ENCODE measurements at places on chromosomes 3 and 15.

DNA sequence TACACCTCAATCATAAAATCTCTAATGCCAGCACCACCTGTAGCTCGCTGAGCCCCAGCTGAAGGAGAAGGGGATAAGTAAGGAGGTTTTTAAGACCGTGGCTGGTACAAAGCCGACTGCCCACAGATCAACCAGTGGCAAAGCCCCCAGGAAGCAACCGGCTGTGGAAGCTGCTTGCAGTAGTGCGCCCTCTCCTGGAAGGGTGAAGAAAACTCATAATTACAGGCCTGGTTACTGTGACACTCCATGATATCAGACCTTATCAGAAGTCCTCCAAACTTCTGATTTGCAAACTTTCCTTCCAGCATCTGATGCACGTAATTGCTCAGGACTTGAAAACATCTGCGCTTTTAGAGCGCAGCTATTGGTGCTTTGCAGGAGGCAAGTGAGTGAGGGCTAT, 63.1 kb upstream of the MCTP2 start:
- no peak for DNase-seq

GRCh38 chr3:37129871-37130270, 44.5 kb downstream of the LRRFIP2 start:
- DNase-seq, result no peak

DNA sequence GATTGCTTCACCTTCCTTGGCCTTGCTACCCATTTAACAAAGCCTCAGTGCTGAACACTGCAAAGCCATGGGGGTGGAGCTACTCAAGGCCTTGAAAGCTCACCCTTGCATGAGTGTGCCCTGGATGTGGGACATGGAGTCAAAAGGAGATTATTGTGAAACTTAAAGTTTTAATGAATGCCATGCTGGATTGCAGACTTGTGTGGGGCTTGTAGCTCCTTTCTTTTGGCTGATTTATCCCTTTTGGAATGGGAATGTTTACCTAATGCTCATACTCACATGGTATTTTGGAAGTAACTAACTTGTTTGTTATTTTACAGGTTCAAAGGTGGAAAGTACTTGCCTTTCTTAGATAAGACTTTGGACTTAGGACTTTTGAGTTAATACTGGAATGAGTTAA, 538.5 kb upstream of the NECTIN3 start:
- DNase-seq, result no peak

DNA sequence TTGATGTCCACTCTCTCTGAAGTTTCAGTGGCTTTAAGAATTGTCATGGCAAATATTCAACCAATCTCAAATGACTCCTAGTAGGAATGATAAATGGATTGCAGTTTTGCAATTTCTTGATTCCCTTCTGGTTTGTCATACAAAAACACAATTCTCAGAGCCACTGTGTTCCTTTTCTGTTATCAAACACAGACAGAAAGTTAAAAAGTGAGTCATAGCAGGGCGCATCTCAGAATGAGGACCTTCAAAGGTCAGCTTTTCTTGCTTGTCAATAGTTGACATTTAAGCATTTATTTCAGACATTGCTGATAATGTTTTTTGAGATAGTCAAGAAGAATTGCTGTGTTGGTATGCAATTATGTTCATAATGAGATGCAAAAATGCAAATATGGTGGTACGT, 405.9 kb downstream of the NR2F2 start:
- DNase-seq, result no peak

DNA sequence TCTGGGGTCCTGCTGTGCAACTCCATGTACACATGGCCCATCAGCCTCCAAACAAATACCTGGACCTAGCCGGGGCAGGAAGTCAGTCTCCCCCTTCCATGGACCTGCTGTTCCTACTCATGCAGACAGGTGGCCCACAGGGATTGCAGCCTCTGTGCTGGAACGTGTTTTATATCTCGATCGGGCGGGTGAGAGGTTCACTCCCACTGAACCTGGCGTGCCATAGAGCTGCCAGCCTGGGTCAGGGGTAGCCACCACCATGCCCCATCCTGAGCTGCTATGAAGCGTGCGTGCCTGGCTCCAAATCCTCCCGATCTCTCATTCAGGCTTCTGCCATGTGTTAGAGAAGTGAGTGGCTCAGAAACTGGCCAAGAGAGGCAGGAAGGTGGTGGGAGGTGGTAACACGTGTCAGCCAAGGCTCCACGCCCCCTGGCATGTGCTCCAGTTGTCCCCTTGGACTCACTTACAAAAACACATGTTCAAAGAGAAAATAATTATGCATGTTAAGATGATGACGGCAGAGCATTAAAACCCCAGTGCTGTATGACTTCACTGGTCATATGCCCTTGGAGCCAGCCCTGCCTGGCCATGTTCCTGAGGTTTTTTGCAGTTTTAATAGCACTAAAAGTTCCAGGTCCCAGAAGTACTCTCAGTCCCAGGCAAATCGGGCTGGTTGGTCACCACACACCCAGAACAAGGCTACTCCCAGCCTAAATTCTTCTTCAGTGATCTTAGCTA, 30.6 kb downstream of the CTSH start:
- no peak for DNase-seq

DNA sequence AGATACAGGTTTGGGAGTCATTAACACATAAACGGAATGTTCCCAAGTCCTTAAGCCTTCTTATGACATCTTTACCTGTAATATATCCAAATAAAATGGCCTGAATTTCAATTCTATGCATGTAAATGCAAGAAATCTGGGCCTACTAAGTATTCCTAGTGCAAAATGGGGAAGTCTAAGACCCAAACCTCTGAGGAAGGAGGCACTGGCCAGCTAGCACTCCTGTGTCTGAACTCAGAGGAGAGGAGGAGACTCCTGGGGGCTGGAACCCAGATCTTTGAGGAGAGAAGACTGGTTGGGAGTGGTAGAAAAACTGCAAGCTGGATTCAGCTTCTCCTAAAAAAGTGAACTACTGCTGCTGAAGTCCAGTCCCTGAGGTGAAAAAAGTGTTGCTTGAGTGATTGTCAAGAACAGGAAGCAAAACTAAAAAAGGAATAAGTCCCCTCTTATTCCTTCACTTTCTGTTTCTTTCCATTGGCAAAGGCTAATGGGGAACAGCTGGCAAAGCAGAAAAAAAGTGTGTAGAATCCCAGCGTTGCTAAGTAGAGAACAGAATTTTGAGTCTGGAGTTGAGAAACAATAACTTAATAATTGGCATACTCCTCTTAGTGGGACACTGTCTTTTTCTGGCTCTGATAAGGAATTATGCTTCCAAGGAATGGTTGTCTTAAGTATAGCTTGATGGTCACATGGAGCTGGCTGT, 54.8 kb upstream of the ATP2C1 start:
- DNase-seq, result no peak

GRCh38 chr3:69292185-69292584, 93.7 kb downstream of the FRMD4B start:
- no peak for DNase-seq

DNA sequence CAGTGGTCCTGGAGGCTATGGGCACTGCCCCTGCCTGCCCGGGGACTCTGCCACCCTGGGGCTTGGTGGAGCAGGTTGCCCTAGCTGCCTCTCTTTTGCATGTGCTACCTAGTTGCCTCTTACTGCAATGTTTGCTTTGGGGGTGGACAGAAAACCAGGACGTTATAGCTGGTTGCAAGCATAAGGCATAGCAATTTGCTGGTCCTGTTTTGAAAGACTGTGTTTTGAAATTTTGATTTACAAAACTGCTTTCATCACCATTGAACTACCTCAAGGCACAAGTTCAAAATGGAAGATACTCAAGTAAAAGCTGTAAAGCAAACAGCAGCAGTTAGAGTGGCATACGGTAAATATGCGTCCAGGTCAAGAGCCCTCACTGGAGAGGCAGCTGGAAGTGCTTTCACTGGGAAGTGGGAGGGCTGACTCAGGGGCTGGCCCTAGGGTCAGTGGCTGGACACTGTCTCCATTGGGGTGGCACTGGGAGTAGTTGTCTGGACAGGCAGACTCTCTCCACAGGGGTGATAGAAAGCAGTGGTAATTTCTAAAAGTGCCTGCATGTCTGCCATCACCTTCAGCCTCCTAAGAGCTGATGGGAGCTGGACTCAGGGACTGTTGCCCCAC, 138.1 kb downstream of the CHDH start:
- DNase-seq, result no peak

DNA sequence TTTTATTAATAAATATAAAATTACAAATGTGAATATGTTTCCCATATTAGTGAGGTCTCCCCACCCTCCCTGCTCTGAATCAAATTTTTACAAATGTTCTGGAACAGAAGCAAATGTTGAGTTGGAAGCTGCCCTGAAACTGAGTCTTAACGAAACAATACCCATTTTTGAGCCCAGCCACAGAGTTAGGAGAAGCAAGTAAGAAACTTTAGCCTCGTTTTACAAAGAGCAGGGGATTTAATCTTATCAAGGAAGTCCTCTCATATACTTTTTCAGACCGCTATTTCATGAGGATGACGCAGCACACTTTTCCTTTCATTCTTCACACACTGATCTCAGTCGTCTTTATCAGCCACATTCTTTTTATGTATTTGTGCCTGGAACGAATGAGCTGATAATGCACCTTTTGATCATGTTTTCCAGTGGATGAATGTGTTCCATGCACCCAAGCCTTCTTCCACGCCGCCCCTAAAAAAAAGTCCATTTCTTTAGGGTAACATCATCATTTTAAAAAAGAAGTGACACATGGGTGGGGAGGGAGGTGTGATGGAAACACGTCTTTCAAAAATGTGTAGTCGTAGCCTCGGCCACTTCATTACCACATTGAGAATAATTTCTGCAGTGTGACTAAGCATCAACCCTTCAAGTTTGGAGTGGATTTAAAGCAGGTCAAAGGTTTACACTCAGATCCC, 48.1 kb downstream of the SETMAR start:
- no peak for DNase-seq

GRCh38 chr15:42101861-42102260, 7.5 kb upstream of the PLA2G4D start:
- DNase-seq, result no peak

- DNase-seq, result no peak
Measured at GRCh38 chr3:45896956-45897355, 10.6 kb downstream of the CCR9 start.

GRCh38 chr3:79063624-79064023, 704.2 kb downstream of the ROBO1 start:
- DNase-seq, result no peak

DNA sequence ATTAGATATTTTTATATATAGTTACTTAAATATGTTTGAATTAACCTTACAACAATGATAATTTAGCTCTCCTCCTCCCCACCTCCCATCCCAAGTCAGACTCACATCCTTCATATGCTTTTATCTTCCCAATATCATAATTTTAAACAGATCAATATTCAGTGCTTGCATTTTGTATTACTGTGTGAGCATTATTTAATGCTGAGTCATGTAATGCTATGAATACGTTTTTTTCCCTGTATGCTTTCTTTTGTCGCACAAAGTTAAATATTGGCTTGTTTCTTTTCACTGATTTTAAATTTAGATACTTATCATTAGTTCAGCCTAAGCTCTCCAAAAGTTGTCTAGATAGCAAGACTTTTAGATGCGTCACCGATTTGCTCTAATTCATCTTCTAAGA, 471.6 kb upstream of the SGO1 start:
- no peak for DNase-seq

DNA sequence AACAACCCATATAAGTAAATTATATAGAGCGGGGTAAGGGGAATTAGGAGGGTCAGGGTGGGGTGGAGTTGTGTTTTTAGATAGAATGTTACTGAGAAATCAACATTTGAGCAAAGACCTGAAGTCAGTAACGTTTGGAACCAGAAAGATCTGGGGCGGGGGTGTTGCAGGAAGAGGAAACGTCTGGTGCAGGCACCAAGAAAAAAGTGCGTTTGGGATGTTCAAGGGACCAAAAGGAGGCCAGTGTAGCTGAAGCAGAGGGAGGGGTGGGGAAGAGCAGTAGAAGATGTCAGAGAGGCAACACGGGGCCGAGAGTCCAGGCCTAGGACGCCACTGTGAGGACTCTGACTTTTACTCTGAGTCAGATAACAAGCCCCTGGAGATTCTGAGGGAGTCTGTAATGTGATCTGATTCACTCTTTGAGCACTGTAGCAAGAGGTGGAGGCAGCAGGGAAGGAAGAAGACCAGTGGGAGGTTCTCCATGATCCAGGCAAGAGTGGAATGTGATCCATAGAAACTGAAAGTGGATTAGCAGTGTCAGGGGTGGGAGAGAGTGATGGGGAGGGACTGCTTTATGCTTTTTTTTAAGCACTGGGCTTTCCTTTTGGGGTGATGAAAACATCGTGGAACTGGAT, 179.3 kb upstream of the CHRM5 start:
- no peak for DNase-seq

- DNase-seq, result no peak
Measured at GRCh38 chr3:134309987-134310700, 59.5 kb upstream of the RYK start.

- no peak for DNase-seq
Measured at GRCh38 chr3:4271834-4272233, 31.3 kb upstream of the SETMAR start.

GRCh38 chr3:9078561-9079240, 115.4 kb upstream of the RAD18 start:
- no peak for DNase-seq

GRCh38 chr15:101121511-101122090, 130.2 kb downstream of the CHSY1 start:
- DNase-seq, result no peak

DNA sequence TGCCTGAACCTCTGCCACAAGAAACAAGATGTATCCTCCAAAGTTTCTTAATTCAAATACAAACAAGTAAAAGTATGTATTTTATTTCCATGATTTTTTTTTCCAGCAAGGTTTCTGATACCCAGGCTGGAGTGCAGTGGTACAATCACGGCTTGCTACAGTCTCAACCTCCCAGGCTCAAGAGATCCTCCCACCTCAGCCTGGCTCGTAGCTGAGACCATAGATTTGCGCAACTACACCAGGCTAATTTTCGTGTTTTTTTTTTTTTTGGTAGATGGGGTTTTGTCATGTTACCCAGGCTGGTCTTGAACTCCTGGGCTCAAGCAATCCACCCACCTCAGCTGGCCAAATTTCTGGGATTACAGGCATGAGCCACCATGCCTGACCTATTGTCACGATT, 12.2 kb upstream of the VEPH1 start:
- no peak for DNase-seq

DNA sequence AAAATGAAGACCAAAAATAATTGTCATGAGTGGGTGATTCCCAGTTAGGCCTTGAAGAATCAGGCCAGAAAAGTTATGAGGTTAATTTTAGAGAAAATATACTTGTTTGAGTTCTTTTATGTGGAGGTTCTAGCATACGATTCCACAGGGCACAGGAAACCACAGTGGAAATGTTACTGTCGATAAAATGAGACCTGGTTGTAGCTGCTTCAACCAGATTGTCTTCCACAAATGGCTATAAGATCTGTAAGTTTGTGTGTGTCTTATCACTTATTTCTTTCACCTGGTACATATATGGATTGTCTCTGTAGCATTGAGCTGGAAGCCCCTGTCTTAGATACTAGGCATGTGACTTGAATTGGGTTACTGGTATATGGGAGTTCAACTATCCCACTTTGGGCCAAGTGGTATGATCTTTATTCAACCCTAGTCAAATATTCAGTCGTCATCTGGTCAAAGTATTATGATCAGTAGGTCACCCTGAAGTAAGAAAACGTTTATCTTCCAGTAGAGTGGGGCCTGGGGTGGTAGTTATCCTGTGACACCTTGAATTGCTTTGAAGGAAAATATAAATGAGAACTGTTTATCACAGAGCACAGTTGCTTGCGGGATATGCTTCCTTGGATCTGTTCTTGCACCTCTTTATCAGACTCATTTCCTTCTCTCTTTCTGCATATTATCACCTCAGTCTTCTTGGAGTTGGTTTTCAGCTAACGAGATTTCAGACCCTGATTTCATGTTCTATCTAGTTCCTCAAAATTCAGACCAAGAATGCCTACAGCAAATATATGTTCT, 21.5 kb upstream of the ZNF609 start:
- no peak for DNase-seq

- no peak for DNase-seq
Measured at GRCh38 chr3:177438596-177439220, 241.4 kb upstream of the TBL1XR1 start.
